Hypothalamus (tissue), 51 donors: ENCODE measurements at places on chromosomes 3 and 15.
A peak's percentile ranks its signal among the peaks of the same experiment; 100 is the strongest.

GRCh38 chr15:67967871-67968431, 86.2 kb upstream of the PIAS1 start:
- peak; percentile 49 for DNase-seq

DNA sequence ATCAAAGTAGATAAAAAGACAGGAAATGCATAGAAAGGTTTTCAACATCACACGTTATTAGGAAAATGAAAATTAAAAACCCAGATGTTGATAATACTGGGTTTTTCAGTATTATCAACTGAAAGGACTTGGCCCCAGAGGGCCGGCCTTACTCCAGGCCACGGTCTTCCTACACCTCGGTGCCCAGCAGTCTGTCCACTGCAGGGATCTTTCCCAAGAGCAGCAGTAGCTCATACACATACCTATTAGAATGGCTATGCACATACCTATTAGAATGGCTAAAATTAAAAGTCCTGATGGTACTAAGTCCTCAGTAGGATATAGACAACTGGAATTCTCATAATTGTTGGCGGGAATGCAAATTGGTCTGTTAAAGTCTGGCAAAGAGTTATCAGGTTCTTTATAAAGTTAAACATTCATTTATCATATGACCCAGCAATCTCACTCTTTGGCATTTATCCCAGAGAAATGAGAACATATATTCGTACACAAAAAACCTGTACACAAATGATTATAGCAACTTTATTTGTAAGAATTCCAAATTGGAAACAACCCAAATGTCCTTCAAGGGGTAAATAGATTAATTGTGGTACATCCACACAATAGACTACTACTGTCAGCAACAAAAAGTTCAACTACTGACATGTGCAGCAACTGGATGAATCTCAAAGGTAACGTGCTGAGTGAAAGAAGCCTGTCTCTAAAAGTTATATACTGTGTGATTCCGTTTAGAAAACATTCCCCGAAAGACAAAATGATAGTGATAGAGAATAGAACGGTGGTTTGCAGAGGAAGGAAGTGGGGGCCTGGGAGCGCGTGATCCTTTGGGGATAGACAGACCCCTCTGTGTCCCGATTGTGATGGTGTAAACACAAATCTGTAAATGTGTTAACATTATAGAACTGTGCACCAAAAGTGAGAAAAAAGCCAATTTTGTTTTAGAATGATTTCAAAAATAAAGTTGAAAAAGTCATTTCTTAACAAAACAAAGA, 62.3 kb downstream of the MCTP2 start:
- no peak for DNase-seq

GRCh38 chr3:51997935-51998596, 2.4 kb upstream of the RPL29 start:
- DNase-seq: no peak

DNA sequence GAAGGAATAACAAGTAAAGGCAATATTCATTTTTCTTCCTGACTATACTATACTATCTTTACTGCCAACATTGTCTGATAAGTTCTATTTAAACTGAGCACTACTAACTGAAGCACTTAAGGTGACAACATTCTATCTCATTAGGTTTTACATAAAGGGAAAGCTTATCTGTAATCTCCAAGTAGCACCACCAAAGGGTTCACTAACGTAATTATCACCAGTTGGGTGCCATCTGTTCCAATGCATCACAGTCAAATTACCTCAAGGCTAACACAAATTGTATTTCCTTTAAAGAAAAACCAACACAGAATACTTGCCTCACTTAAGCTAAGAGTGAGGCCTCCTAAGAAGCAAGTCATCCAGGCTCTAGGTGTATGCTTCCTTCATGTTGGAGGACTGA, 453.8 kb downstream of the RAP2B start:
- DNase-seq: no peak

GRCh38 chr15:92178911-92179310, 214.8 kb upstream of the ST8SIA2 start:
- no peak for DNase-seq

DNA sequence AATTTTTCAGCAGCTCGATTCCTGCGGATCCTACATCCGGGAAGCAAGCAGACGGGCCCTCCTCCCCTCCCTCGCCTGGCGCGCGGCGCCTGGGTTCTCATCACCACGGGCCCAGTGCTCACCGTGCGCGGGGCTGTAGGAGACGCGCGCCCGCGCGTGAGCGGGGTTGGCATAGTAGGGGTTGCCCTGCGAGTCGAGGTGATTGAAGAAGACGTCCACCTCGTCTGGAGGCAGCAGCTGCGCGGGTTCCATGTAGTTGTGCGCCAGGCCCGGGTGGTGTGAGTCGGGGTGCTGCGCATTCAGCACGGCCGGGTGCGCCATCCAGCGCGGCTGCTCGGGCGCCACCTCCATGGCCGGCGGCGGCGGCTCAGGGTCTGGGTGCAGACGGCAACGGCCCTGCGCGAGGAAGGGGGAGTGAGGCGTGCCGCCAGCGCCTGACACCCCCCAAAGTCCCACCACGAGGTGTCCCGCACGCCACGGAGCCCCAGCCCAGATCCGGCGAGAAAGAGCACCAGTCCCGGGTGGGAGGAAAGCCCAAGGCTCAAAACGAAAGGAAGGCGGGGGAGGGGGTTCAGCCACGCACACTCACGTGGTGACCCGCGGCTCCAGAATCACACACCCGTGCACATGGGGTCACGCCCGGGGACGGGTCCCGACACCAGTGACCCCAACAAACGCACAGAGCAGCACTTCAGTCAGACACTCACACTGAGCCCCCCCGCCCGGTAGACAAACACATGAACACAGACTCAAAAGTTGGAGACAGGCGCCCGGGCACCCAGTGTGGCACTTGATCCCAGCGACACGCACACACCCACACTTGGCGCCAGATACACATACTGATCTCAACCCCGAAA, 6.1 kb downstream of the GATA2 start:
- DNase-seq: no peak

DNA sequence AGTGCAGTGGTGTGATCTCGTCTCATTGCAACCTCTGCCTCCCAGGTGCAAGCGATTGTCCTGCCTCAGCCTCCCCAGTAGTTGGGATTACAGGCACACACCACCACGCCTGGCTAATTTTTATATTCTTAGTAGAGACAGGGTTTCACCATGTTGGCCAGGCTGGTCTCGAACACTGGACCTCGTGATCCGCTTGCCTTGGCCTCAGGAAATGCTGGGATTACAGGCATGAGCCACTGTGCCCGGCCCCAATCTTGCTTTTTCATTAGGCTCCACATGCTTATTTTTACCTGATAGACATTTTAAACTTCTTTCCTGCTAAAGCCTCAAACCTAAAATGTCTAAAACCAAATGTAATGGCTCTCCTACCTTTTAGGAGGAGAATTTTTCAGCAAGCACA, 817.0 kb upstream of the NECTIN3 start:
- DNase-seq: no peak
